Renal cortical epithelial cell (primary cell): ENCODE measurements at places on chromosomes 5 and 9.

DNA sequence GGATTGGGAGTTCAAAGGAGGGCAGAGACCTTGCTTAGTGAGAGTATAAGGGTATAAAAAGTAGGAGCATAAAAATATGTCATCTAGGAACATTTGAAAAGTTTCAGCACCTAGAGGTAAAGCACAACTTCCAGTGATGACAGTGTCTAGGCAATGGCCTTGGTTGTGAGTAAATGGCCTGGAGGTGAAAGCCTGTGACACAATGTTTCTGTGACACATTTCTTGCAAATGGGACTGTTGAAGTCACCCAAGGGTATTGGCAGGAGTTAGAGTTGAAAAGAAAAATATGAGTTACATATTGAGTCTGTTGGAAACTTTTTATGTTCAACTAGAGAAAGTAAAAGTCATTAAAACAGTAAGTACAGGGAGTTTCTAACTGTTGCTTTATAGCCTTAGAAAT is 14.8 kb downstream of the C5orf47 start:
- DNase-seq: no peak

DNA sequence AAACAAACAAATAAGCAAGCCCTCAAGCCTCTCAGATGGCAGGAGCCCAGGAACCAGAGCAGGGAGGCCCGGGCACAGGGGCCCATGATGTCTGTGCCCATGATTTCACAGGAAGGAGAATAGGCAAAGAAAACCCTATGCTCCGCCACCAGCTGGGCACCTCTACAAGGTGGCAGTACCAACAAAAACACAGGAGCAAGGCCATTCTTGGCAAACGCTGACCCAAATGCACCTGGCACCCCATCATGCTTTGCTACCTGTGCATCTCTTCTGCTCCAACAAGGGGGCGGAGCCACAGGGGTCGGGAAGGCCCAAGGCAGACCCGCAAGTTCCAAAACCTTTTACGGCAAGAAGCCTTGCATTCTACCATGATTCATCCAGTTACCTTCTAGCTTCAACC is 3.1 kb downstream of the BRD3 start:
- no peak for DNase-seq

DNA sequence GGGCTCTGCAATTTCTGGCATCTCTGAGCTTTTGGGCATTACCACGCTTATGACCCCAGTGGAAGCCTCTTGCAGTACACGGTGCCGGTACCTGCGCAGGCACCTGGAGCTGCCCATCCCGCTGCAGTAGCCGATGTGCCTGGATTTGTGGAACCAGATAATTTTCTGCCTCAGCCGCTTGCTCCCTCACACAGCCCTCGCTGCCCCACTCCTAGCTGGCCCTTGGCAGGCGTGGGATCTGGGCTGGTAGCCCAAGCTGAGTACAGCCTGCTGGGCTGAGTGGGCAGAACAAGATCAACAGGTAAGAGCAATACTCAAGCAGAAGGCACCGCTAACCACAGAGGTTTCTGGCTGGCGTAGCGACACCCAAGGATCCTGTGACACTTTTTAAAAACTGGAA is 1808.8 kb upstream of the ACO1 start:
- DNase-seq: no peak

DNA sequence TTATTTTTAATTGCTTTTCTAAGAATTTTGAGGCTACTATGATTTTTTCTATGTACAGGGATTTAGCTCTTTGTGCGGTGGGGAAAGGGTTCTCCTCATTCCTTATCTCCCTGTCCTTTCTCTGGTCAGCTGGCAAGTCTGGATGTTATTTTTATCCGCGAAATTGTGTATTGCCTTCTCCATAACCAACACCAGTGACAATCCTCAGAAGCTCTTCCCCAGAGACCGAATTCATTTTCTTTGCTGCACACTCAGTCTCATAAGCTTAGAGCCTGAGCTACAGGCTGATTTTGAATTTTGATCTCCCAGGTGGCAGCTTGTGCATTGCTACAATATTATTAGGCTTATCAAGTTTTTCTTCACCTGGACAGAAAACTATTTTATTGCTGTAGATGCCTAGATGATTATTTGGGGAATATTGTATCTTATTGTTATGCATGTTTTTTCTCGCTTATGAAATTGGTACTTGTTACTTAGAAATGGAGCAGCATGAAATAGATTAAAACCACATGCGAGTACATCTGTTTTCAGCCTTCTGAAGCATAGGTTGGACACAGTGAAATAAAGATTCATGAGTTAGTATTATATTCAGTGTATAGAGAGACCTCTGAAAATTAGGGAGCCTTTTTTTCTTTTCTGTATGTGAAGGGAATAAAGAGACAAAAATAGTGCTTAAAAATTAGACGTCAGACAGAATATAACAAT is 27.3 kb downstream of the CPEB4 start:
- DNase-seq: no peak

GRCh38 chr5:54743997-54744788 is 226.6 kb downstream of the SNX18 start:
- peak; percentile 96 for DNase-seq

DNA sequence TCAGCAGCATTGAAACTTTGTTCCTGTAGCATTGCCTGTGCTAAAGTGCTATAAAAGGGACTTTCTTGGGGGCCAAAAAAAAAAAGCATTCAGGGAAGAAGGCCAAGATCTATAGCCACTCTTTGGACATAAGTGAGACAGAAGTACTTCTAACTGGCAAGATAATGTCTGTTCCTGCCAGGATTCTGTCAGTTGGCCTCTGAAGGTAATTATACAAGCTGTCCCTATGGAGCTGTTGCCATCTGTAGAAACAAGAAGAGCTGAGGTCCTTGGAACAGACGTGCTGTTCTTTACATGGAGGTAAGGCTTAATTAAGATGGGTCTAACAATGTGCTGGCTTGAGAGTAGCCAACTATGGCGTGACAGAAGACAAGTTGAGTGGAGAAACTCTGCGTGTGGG is 9.7 kb downstream of the KIF20A start:
- DNase-seq: no peak

DNA sequence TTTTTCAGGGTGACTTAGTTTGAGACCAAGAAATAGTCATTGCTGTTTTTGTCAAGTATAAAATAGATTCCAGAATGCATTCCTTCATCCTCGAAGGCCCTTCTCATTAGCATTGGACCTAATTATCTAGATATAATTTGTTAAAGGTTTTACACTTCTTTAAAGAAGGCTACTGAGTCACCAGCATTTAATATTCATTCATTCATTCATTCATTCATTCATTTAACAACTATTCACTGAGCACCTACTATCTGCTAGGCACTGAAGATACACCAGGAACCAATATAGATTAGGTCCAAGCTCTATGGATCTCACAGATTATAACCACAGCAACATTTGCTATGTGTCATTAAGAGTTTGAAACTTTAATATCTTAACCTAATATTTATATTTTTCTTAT is 11.1 kb upstream of the REEP5 start:
- no peak for DNase-seq

DNA sequence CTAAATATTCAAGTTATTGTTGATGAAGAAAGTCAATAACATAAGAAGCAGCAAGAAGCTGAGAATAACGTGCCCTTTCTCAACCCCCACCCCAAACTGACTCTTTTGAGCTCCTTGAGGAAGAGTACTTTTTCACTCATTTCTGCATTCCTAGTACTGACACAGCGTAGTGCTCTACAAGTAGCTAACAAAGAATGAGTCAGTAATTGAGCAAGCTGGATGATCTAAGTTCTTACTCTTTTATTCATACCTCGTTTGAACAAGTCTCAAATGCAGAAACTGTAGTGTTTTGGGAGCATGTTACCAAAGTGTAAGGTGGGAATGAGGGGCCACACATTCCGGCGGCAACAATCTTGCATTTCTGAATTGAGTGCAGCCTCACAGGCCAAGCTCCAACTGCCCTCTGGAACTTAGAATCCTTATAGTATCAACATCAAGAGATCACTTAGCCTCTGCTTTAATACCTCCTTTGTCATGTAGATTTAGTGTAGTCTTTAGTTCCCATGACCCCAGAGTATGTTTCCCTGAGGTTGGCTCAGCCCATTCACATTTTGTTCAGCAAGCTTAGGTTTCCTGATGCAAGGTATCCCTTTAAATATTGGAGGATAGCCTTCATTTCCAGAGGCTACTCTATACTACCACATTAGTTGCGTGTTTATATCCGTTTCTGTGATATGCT is 152.0 kb downstream of the PRR16 start:
- peak; percentile 85 for DNase-seq

GRCh38 chr9:135561391-135562234 is at the start of gene PAEP:
Gene PAEP, plus strand, starts transcription at chr9:135561756.
- DNase-seq: no peak
